ENCODE measurements at places on chromosomes 1 and 21.

GRCh38 chr1:83499998-83500397, 498.9 kb downstream of the TTLL7 start:
- DNase-seq: no peak

DNA sequence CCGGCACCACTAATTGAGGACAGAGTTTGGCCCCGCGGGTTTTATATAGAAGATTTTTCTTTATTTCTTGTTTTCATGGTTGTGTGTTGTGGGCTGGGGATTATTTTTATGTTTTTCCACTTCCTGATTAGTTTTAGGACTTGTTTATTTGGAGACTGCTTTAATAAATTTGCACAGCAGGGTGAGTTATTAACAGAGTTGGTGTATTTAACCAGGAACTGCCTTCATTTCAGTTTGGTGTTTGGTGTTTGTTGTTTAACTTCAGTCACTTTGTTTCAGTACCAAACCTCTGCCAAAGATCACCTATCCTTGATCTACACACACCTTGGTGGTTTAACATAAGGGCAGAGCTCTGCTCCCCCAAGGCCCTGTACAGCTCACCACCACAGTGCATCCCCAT, 103.5 kb upstream of the LMO4 start:
- no peak for DNase-seq

GRCh38 chr1:2633936-2634491, 1.2 kb upstream of the MMEL1 start:
- DNase-seq: no peak

DNA sequence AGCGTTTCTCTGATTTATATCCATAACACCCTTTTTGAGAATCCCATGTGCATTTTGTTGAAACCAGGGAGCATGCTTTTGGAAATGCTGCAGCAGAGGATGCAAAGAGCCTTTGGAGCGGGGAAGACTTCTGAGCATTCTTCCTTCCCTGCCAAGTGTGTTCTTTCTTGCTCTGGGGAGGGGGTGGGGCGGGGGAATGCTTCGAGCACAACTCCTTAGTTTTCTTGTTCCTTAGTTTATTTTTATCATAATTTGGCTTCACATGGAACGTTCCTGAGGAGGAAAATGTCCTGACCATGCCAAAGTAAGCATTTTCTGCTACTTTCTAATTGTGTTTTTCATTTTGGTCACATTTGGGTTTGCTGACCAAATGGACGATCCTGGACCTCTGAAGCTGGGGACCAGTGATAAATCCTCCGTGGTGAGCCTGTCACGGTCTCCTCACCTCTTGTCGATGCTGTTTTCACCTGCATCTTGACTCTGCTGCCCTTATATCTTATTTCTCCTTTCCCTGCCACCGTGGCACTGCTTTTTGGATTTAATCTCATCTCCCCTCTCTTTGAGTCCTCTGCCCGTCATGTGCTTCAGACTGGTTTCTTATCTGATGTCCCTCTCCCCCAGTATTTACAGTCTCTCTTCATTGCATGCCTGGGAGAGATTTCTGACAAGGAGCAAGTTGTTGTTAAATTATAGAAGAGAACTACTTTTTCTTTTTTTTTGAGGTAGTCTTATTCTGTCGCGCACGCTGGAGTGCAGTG, 2.4 kb downstream of the CTPS1 start:
- DNase-seq: no peak

- DNase-seq: no peak
Measured at GRCh38 chr1:105027838-105028471, 1278.3 kb downstream of the AMY1C start.

- peak; percentile 32 for DNase-seq
Measured at GRCh38 chr1:86137436-86137835, 19.1 kb downstream of the COL24A1 start.

DNA sequence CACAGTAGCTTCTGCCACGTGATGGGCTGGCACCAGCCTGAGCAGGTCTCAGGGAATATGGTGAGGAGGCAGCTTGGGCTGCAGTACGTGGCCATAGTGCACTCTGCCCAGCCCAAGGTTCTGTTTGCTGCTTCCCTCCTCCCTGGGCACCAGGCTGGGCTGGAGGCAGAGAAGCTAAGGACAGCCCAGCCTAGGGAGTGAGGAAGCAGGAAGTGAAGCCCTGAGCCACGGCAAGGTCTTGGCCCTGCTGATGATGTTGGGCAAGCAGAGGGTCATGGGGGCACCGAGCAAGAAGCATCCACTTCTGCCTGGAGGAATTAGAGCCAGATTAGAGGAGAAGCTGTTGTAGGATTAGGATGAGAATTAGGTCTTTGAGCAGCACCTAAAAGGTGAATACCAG, 326.7 kb upstream of the VAMP3 start:
- no peak for DNase-seq

DNA sequence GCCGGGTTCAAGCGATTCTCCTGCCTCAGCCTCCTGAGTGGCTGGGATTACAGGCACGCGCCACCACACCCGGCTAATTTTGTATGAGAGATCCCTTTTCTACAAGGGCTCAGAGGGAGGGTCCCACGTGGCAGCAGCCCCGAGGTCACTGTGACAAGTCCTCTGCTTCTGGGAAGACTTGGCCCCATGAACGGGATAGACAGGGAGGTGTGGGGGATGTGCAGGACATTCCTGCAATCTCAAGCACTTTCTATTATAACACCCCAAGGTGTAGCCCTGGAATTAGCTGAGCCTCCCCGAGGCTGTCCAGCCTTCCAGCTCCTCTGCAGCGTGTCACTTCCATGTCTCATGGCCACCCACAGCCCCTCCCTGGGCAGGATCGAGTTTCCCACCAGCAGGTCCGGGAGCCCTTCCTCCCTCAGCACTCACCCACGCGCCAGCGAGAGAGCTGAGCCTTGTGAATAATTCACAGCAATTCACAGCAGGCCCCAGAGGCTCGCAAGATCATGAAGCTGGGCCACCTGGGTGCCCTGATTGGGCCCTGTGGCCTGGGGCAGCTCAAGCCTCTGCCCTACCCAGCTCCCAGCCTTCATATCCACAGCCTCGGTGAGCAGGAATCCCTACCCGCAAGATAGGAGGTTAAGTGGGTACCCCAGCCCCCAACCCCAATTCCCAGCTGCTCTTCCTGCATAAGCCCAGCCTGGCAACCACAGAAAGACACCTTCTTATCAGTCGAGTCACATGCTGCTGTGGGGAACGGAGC, 22.8 kb upstream of the RNU1-4 start:
- DNase-seq: peak; percentile 6

GRCh38 chr21:35984654-35985361, 75.5 kb downstream of the SETD4 start:
- DNase-seq: no peak

DNA sequence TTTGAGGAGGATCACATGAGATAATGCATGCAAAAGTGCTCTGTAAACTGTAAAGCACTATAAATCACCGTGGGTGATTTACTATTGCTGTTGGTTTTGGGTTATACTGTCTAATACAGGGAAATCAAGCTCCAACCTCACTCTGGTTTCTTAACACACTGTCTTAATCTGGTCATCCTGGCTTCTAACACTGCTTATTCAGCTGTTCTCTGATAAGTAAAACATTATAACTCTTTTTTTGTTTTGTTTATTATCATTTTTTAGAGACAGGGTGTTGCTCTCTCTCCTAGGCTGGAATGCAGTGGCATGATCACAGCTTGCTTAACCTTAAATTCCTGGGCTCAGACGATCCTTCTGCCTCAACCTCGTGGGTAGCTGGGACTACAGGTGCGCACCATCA, 21.9 kb upstream of the LSM10 start:
- DNase-seq: no peak

DNA sequence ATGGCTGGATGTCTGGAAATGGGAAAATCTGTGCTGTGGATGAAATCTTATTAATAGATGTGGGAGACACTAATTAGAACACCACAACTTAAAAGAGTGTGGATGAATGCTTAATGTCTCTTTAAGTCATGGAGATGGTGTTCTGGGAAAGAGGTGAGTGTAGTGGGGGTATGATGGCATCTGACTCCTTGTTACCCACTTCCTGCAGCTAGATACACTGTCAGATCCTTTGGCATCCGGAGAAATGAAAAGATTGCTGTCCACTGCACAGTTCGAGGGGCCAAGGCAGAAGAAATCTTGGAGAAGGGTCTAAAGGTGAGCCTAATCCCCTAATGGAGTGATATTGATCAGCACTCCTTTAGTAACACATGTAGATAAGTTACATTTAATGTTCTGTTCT, 2.0 kb downstream of the RPL11 start:
- DNase-seq: no peak

GRCh38 chr1:34918977-34919561, 10.4 kb downstream of the DLGAP3 start:
- DNase-seq: no peak

DNA sequence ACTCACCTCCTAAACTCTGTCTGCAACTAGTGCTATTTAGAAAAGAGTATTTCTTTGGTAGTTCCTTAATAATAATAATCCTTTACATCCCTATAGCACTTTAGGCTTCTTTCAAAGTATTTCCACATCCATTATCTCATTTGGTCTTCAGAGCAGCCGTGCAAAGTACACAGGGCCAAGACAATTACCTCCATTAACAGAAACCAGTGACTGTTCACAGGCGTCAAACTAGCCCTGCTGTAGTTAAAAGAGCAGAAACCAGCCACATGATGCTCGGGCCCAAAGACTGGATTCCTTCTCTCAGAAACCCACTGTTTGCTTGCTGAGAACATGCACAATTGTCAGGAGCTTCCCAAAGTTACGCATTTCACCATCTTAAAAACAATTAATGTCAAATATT, 396.0 kb upstream of the DAB1 start:
- DNase-seq: no peak

GRCh38 chr1:182098301-182098700, 36.8 kb upstream of the ZNF648 start:
- DNase-seq: no peak

- DNase-seq: no peak
Measured at GRCh38 chr1:5331101-5331500, 661.1 kb downstream of the NPHP4 start.

DNA sequence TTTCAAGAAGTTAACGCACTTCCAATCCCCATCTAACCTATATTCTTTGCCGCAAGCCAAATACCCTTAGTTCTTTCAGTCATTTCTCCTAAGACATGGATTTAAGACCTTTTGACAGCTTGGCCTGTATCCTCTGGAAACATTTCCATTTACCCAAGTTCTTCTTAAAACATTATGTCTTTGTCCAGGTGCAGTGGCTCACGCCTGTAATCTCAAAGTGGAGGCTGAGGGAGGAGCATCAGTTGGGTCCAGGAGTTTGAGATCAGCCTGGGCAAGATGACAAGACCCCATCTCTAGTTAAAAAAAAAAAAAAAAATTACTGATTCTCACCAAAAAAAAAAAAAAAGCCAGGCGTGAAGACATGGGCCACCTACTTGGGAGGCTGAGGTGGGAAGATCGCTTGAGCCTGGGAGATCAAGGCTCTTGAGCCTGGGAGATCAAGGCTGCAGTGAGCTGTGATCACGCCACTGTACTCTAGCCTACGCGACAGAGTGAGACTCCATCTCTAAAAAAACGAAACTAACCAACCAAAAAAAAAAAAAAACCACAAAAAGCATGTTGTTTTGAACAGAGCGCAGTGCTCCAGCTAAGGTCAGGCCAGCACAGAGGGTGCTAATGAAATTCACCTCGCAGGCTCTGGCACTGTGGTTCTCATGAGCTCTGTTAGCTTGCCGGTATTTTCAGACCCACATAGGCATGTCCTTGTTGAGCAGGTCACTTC, 36.0 kb downstream of the NUAK2 start:
- DNase-seq: peak; percentile 21

- no peak for DNase-seq
Measured at GRCh38 chr1:5640845-5641244, 351.4 kb downstream of the NPHP4 start.

- DNase-seq: no peak
Measured at GRCh38 chr1:56092684-56093570, 486.4 kb downstream of the PLPP3 start.

GRCh38 chr1:150535511-150536287, 13.5 kb upstream of the ADAMTSL4 start:
- DNase-seq: peak; percentile 99

- no peak for DNase-seq
Measured at GRCh38 chr1:159678939-159679338, 35.5 kb downstream of the CRP start.

GRCh38 chr1:81703391-81703755, 97.4 kb upstream of the ADGRL2 start:
- peak; percentile 32 for DNase-seq

- no peak for DNase-seq
Measured at GRCh38 chr1:221939607-221940006, 197.7 kb upstream of the DUSP10 start.

- no peak for DNase-seq
Measured at GRCh38 chr1:88851303-88852063, 39.9 kb downstream of the GTF2B start.

DNA sequence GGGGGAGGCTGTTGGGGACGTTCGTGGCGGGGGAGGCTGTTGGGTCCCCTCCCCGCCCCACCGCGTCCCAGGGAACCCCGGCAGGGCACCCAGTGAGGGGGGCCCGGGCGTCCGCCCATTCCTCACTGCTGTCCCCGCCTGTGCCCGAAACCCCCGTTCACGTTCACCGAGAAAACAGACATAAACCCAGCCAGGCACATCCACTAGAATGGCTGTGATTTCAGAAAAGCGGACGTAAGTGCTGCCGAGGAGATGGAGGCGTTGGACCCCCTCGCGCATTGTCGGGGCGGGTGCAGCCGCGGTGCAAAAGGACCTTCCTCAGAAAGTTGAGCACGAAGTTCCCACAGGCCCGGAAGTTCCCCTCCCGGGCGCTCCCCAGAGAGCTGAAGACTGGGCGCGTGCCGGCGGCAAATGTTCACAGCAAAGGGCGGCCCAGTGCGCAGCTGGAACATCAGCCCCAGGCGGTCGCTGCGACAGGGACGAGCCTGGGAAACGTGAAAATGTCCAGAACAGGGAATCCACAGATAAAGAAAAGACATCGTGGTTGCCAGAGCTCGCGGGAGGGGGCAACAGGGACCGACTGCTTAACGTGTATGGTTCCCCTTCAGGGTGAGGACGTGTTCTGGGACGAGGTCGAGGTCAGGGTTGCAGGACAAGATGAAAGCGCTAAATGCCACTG, 18.5 kb upstream of the SAMD11 start:
- no peak for DNase-seq

DNA sequence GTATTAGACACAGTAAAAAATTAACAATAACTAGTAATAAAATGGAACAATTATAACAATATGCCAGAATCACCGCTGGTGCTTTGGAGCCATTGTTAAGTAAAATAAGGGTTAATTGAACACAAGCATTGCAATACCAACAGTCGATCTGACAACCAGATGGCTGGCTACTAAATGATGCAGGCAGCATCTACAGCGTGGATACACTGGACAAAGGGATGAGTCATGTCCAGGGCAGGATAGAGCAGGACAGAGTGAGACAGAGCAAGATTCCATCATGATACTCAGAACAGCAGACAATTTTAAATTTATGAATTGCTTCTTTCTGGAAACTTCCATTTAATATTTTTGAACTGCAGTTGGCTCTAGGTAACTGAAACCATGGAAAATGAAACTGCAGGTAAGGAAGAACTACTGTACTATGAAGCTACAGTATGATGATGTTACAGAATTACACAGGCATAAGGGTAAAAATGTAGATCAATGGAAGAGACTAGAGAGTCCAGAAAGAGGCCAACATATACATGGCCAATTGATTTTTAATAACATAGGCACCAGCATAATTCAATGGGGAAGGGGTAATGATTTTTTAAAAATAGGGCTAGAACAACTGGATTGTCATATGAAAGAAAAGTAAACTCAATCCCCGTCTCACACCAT, 168.7 kb downstream of the RRAGC start:
- DNase-seq: no peak

Data from RCC 7860 (cell line).